ENCODE measurements at places on chromosomes 3 and 15. TPM values are rescaled to one million over a fixed set of nuclear protein-coding genes. Genes with fewer than 3 reads are reported as not detected.

The GOLGA6L22 gene
- total RNA-seq, result not detected

GRCh38 chr3:30011237-30011803 lies 595.1 kb upstream of the TGFBR2 start:
- no peaks in the 10 kb centered on the region for H3K36me3 ChIP-seq
- H3K4me1 ChIP-seq, result peaks cover 10% of the 10 kb centered on the region
- H3K27ac ChIP-seq, result no peak overlapping the region
- no peak overlapping the region for H3K4me3 ChIP-seq
- DNase-seq, result no peak

GRCh38 chr3:36698314-36698713 lies 66.0 kb downstream of the DCLK3 start:
- H3K27me3 ChIP-seq, result no peaks in the 10 kb centered on the region
- DNase-seq, result no peak
- no peak overlapping the region for H3K4me3 ChIP-seq

The FBLN2 gene
- 35.2 TPM for total RNA-seq

The CCDC66 gene
- total RNA-seq, result 17.9 TPM

DNA sequence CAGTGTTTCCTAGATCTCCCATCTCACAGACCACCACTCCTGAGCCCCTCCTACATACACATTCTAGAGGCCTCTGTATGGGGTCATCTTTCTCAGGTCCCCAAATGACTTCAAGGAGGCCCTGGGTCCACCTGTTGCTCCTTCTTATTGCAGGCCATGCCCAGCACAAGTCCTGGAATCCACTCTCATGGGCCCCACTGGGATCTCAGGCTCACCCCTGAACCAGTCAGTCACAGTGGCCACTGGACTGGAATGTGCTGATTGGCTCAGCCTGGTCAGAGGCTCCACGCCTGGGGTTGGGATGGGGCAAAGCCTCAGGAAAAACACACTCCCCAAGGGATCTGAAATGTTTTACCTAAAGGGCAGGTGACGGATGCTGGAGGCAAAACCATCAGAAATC lies 55.7 kb downstream of the SPSB4 start:
- H3K27ac ChIP-seq, result no peak overlapping the region
- peaks cover 19% of the 10 kb centered on the region for H3K36me3 ChIP-seq

- no peaks in the 10 kb centered on the region for H3K27me3 ChIP-seq
- peaks cover 11% of the 10 kb centered on the region for H3K4me1 ChIP-seq
- H3K4me3 ChIP-seq, result no peak overlapping the region
- peaks cover 19% of the 10 kb centered on the region for H3K36me3 ChIP-seq
These were observed 25.5 kb upstream of the SHC4 start for GRCh38 chr15:48989170-48989569.

GRCh38 chr3:140441006-140441405 lies 236.9 kb upstream of the TRIM42 start:
- H3K4me3 ChIP-seq, result no peak overlapping the region
- no peaks in the 10 kb centered on the region for H3K36me3 ChIP-seq
- peaks cover 6% of the 10 kb centered on the region for H3K4me1 ChIP-seq
- no peak for DNase-seq
- no peak overlapping the region for H3K27ac ChIP-seq

The ARL14 gene
- total RNA-seq, result not detected

GRCh38 chr3:17932136-17932771 lies 189.8 kb upstream of the TBC1D5 start:
- no peak overlapping the region for H3K27ac ChIP-seq
- H3K27me3 ChIP-seq, result no peaks in the 10 kb centered on the region
- peaks cover 14% of the 10 kb centered on the region for H3K36me3 ChIP-seq
- no peak overlapping the region for H3K4me3 ChIP-seq

DNA sequence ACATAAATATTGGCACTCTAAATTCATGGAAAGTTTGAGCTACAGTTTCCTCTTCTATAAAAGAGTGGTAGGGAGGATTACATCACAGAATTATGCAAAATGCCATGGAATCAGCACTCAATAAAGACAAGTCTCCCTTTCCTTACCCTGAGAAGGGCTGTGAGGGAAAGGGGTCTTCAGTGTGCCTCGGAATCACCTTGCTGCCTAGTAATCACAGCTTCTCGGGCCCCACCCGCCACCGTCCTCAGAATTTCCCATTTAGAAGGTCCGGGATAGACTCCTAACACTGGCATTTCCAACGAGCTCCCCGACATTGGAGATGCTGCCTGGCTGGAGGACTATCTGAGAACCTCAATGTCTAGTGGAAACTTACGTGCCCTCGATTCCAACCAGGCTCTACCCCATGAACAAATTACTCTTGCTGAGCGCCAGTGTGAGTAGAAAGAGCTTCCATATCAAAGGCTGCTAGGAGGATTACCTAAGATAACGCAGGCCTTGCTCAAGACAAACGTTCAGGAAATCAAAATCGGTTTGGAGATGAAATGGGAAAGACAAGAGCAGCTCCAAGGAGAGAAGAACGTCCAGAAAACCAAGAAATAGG lies 92.1 kb upstream of the CHD2 start:
- H3K4me3 ChIP-seq, result peak overlapping the region; percentile 84
- H3K27me3 ChIP-seq, result no peaks in the 10 kb centered on the region
- no peaks in the 10 kb centered on the region for H3K36me3 ChIP-seq
- peaks cover 39% of the 10 kb centered on the region for H3K4me1 ChIP-seq

DNA sequence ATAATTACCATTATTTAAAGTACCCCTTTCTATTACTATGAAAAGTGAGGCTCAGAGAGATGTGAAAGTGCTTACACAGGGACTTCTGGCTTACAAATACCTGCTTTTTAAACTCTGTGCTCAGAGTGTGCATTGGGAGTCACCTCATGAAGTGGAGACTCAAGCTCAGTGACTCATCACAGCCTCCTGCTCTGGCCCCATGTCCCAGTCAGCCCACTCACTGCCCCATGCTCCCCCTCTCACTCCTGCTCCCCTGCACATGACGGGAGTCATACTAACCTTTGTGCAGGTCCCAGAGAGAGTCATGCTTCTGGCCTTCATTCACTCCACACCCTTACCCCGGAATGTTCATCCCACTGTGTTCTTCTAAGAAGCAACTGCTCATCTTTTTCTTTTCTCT lies 20.2 kb downstream of the CCR1 start:
- H3K36me3 ChIP-seq, result no peaks in the 10 kb centered on the region
- H3K27ac ChIP-seq, result no peak overlapping the region
- no peaks in the 10 kb centered on the region for H3K4me1 ChIP-seq
- no peaks in the 10 kb centered on the region for H3K27me3 ChIP-seq
- H3K4me3 ChIP-seq, result no peak overlapping the region

- no peaks in the 10 kb centered on the region for H3K27me3 ChIP-seq
- peak; percentile 25 for DNase-seq
- peak overlapping the region; percentile 48 for H3K27ac ChIP-seq
- no peak overlapping the region for H3K4me3 ChIP-seq
- peaks cover 8% of the 10 kb centered on the region for H3K36me3 ChIP-seq
- peaks cover 20% of the 10 kb centered on the region for H3K4me1 ChIP-seq
These were observed 418.2 kb upstream of the ZNF717 start for GRCh38 chr3:76203578-76203977.

The ATRIP gene
- total RNA-seq, result 18.2 TPM

DNA sequence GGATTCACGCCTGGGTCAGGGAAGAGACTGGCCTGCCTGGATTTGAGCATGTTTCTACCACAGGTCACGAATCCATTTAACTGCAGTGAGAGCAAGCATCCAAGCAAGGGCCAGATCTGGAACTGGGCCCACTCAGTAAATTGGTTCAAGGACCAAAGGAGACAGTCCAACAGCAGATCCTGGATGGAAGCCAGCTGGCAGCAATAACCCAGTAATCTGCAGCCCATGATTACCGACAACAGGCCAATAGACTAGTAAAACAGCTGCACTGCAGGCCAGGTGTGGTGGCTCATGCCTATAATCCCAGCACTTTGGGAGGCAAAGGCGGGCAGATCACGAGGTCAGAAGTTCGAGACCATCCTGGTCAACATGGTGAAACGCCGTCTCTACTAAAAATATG lies 11.8 kb downstream of the SAMD7 start:
- no peak overlapping the region for H3K4me3 ChIP-seq
- H3K36me3 ChIP-seq, result no peaks in the 10 kb centered on the region
- no peaks in the 10 kb centered on the region for H3K4me1 ChIP-seq
- H3K27ac ChIP-seq, result no peak overlapping the region
- DNase-seq, result no peak

- DNase-seq, result no peak
- no peaks in the 10 kb centered on the region for H3K4me1 ChIP-seq
- H3K27me3 ChIP-seq, result 0 out of 2 replicates have a peak, but pooled peaks cover 5% of the 10 kb centered on the region
These were observed 148.3 kb upstream of the NPHP3 start for GRCh38 chr3:132870541-132870940.

DNA sequence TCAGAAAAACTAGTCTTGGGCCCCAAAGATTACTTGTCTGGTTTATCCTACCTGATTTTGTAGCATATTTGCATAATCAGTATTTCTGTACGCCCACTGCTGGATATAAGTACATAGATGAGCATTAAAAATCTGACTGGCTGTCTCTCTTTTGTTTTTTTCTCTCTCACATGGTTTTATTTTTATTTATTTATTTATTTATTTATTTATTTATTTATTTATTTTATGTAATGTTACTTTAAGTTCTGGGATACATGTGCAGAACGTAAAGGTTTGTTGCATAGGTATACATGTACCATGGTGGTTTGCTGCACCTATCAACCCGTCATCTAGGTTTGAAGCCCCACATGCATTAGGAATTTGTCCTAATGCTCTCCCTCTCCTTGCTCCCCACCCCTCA lies 31.9 kb downstream of the C2CD4B start:
- no peak overlapping the region for H3K27ac ChIP-seq
- H3K4me3 ChIP-seq, result no peak overlapping the region
- H3K36me3 ChIP-seq, result no peaks in the 10 kb centered on the region
- H3K27me3 ChIP-seq, result no peaks in the 10 kb centered on the region

The LIPC gene
- total RNA-seq, result not detected

The LIPH gene
- total RNA-seq, result 0.27 TPM

DNA sequence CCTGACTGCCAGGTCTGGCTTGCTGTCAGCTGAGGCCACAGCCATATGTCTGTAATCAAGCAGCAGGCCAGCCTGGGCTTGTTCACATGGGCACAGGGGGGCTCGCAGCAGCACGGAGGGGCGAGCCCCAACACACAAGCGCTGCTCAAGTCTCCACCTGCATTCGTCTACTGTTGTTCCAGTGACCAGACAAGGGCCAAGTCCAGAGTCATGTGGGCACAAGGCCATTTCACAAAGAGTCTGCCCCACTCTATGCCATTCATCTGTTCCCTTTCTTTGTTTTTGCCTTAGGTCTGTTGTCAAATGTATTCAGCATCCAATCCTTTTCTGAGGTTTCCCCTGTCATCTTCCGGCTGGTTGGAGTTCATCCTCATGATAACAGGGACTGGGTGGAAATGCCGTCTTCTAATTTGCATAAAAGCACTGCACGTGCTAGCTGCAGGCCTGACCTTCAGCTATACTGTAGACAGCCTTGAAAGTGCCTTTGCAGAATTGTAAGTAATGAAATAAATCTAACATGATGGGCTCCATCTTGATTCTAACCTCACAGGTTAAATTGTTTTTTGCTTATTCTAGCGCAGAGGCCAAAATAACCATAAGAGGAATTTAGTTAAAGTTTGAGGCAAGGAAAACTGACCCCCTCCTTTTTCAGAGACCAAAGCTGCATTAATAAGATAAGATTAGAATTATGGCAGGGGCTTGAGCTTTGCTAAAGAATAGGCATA lies 28.6 kb upstream of the KBTBD12 start:
- peaks cover 12% of the 10 kb centered on the region for H3K36me3 ChIP-seq
- H3K27me3 ChIP-seq, result no peaks in the 10 kb centered on the region
- peaks cover 10% of the 10 kb centered on the region for H3K4me1 ChIP-seq
- no peak overlapping the region for H3K27ac ChIP-seq

The B3GNT5 gene
- total RNA-seq, result 7.7 TPM

GRCh38 chr15:66830358-66830757 lies 128.3 kb downstream of the SMAD6 start:
- H3K4me1 ChIP-seq, result peaks cover 66% of the 10 kb centered on the region
- no peak overlapping the region for H3K4me3 ChIP-seq
- H3K27me3 ChIP-seq, result peaks cover 11% of the 10 kb centered on the region
- DNase-seq, result no peak

DNA sequence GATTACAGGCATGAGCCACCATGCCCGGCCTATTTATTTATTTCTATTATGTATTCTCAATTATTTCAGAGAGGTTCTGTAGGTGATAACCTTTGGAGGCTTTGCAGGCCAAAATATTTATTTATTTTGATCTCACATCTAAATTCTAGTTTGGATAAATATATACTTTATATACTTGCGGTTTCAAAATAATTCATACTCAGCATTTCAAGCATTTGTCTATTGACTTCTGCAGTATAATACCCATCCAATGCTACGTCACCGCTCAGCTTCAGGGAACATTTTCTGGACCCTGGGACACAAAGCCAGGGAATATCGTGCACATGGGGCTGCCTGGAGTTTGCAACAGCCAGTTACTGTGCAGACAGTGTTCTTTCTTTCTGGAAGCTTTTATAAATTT lies 22.6 kb downstream of the CGGBP1 start:
- no peak overlapping the region for H3K27ac ChIP-seq
- H3K36me3 ChIP-seq, result no peaks in the 10 kb centered on the region
- H3K4me3 ChIP-seq, result no peak overlapping the region
- H3K27me3 ChIP-seq, result no peaks in the 10 kb centered on the region
- DNase-seq, result no peak

DNA sequence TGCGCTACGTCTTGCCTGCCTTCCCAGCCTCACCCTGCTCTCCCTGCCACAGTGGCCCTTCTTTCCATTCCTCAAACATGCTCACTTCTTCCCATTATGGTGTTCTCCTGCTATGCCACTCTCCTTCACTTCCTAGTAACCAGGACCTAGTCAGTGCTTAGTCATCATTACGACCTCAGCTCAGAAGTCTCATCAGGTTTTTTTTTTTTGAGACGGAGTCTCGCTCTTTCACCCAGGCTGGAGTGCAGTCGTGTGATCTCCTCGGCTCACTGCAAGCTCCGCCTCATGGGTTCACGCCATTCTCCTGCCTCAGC lies 149.5 kb downstream of the GREM1 start:
- H3K36me3 ChIP-seq, result no peaks in the 10 kb centered on the region
- no peaks in the 10 kb centered on the region for H3K27me3 ChIP-seq
- DNase-seq, result no peak
- H3K27ac ChIP-seq, result peak overlapping the region; percentile 33

The CHST2 gene
- 13.2 TPM for total RNA-seq
